Common myeloid progenitor, CD34-positive (primary cell): ENCODE measurements at places on chromosomes 11 and 22.

DNA sequence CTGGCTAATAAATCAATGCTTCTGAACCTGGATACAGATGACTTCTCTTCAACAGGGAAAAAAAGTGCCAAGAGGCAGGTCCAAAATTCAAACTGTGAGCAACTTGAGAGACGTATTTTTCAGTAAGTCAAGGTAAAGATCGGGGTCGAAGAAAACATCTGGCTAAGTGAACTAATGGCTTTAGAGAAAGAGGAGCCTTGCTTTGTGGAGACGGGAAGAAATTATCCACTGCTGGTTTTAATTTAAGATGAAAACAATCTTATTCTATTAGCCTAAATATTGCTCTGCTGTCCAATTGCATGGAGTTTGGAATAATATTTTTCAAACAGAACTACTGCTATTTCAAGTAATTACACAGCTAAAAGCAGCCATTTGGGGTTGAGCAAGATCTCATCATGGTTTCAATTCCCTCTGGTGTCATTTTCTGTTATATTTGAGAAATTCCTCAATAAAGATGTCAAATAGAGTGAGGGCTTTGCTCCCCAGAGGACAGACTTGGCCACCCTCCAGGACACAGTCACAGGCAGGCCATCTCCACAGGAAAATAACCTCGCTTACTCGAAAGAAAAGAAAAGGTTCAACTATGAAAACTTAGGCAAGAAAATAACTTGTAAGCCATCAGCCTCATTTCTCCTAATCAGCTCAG lies 29.8 kb downstream of the SCUBE1 start:
- DNase-seq = no peak

- DNase-seq = no peak
These were observed 4.3 kb upstream of the ACR start for GRCh38 chr22:50733521-50734342.

GRCh38 chr11:105968021-105968697 lies 53.9 kb downstream of the MSANTD4 start:
- DNase-seq = no peak

GRCh38 chr11:3085052-3085451 lies 27.8 kb upstream of the CARS1 start:
- DNase-seq = no peak

GRCh38 chr11:34064291-34064690 lies 12.8 kb downstream of the CAPRIN1 start:
- no peak for DNase-seq

DNA sequence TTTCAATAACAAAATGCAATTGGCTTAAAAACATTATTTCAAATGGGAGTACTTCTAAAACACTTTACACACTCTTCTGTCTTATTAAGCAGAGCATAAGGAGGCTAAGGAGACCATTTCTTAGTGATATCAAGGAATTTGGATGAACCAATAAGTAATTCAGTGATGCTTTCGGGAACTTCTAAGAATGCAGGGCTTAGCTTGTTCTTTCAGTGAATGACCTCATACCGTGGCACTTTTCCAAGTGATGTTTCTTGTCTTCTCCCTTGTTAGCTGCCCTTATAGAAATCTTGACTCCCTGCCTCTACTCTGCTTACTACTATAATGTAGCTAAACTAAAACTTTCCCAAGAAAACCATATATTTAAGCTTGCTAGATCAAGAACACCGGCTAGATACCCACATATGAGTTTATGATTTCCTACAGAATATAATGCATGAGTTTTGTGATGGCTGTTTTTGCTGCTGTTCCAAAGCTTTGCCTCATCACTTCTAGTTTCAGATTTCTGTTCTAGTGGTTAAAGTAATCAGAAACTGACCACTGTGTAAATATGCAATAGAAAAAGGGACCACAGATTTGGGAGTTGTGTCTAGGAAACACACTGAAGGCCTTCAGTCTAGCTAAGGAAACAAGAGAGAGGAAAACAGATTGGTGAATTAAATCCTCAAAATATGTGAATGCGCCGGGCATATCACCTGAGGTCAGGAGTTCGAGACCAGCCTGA lies 37.5 kb upstream of the STK33 start:
- no peak for DNase-seq
